Heart left ventricle (tissue), 16 donors: ENCODE measurements at places on chromosomes 2 and 18. TPM values are rescaled to one million over a fixed set of nuclear protein-coding genes. Genes with fewer than 3 reads are reported as not detected.

GNLY gene
- polyA plus RNA-seq: 2.3 TPM

MRPL53 gene
- polyA plus RNA-seq: 128 TPM

NEURL3 gene
- 0.07 TPM for polyA plus RNA-seq

SCYGR4 gene
- not detected for polyA plus RNA-seq

OTOS gene
- not detected for polyA plus RNA-seq

PRKAG3 gene
- polyA plus RNA-seq: 0.06 TPM

FEV gene
- polyA plus RNA-seq: not detected

NAGK gene
- polyA plus RNA-seq: 66.6 TPM

TMEM127 gene
- polyA plus RNA-seq: 124 TPM

CABLES1 gene
- 0.88 TPM for polyA plus RNA-seq

TMEM163 gene
- polyA plus RNA-seq: 0.42 TPM

GRCh38 chr2:128580988-128581848, 262.6 kb upstream of the HS6ST1 start:
- DNase-seq: no peak

- DNase-seq: no peak
Measured at GRCh38 chr2:37507703-37508102, 163.3 kb downstream of the QPCT start.

GRCh38 chr2:178530131-178530530, 49.9 kb downstream of the PLEKHA3 start:
- DNase-seq: no peak

DNA sequence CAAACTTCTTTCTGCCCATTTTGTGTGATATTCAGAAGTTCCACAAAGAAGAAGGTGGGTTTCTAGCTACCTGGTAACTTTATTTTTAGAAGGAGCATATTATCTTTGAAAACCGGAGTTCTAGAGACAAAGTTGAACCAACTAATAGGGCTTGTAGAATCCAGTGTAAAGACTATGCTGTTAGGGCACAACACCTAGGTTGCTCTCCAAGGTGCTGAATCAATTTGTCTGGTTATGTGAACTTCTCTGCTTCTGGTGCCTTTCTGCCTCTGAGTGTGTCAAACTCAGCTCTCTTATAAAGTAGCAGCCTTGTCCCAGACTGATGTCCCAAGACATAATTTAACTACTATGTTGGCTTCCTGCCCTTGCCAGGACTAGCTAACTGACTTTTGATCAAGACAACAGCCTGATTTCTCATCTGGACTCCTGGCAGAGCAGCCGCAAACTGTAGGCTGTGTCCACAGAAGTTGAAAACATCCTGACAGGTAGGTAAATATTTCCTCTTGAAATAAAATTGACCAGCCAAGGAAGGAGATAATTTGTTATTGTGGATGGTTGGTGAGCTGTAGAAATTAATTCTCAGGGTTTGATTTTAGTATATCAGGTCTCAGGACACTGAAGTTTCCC, 119.4 kb downstream of the CYRIA start:
- no peak for DNase-seq

- no peak for DNase-seq
Measured at GRCh38 chr2:220090050-220090449, 462.6 kb downstream of the SLC4A3 start.

DNA sequence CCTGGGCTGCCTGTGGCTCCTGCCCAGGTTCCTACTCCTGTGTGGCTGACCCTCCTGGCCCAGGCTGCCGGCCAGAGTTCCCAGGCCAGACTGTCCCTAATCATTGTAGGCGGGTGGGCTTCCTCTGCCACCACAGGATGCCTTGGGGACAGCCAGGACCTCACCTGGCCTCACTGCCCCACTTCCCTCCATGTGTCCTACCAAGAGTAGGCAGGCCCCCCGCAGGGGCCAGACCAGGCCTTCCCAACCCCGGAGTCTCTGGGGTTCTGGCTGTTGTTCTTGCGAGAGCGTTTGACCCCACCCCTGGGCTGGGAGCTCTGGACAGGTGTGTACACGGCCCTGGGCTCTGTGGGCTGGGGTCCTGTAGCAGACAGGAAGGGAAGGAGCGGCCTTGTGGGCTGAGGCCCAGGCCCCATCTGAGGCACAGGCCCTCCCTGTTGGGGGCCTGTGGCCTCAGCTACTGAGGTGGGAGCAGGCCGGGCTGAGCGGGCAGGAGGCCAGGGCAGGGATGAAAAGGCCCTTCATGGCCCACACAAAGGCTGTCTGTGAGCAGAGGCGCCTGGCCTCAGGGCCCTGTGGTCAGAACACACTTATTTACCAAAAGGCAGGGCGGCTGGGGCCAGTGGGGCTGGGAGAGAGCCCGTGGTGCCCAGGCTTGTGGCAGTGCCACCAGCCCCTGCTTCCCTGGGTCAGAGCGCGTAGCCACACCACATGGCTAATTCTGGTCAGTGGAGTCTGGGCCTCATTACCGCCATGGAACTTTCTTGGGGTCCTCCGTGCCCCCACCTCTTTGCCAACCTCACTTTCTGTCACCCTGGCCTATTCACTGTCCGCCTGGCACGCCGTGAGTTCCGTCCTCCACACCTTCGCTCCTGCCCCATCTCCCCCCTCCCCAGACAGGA, 2.0 kb downstream of the SNORC start:
- no peak for DNase-seq
